ENCODE measurements at places on chromosomes 12 and 14.

DNA sequence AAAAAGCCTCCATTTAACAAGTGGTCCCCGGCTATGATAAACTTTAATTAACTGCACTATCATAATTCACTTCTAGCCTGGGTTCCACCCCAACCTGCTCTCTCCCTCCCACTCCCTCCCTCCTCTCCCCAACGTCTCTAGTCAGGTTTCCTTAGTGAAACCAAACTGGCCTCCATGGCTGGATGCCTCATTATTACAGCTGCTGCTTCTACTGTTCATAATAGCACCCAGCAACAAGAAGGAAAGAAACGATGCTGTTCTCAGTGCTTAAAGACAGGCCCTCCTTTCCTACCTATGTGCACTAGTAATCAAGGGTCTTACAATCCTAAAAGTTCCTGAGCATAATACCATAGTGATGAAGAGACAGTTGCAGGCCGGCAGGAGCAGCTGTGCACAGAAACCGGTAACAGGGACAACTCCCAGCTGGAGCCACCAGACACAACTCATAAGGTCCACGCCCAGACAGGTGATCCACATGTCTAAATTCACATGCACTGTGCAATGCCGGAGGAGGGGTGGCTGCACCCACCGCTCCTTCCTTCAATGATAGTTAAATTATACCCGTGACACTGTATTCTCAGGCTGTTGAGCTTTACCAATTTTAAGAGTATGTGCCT lies 6.2 kb downstream of the IRF2BPL start:
- DNase-seq, result no peak

GRCh38 chr14:68320495-68320894 lies 472.4 kb downstream of the ZFP36L1 start:
- DNase-seq, result no peak

DNA sequence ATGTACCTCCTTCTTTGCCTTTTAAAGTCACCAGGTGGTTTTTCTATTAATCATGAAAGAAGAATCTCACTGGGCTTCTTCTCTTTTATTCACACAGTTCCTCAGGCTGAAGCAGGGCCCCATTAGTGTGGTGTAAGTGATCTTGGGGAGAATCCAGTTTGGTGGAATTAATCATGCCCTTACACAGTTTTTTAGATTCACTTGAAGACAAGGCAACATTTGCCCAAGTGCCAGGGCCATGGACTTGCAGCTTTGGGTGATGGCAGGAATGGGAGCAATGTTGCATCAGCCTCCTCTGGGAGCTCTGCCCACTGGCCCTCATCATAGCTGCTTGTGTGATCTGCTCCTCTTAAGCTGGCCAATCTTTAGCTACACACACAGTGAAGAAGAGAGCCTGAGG lies 33.8 kb downstream of the KCNK10 start:
- DNase-seq, result no peak

- DNase-seq, result no peak
These were observed 40.5 kb downstream of the PSMA6 start for GRCh38 chr14:35332517-35333263.
